ENCODE measurements at places on chromosomes 16 and 17.

DNA sequence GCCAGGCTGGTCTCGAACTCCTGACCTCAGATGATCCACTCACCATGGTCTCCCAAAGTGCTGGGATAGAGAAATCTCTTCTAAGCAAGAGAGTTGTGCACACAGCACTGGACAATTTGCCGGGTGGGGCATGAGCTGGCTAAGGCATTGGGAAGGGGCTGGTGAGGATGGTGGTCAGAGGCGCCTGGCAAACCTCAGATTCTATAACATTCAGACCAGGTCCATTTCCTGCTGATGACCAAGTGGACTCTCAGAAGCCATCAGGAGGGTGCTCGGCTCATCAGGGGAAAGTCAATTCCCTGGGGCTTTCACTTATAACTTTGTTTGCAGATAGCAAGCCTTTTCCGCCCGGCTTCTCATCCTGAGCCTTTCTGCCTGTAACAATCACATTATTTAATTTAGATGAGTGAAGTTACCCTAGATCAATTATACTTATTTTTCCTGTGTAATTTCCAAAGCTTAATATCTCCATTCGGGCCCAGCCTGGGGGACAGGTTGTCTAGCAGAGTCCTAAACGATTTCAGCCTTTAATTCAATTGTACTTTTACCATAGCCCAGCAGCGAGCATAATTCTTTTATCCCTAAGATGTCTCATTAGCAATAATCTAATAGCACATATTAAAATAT lies 15.0 kb upstream of the SLC6A2 start:
- no peak for DNase-seq

GRCh38 chr16:12750554-12750918 lies 53.2 kb downstream of the CPPED1 start:
- DNase-seq, result no peak

GRCh38 chr16:49635009-49635350 lies 220.9 kb downstream of the ZNF423 start:
- DNase-seq, result no peak

GRCh38 chr16:85710732-85711131 lies 22.0 kb upstream of the GINS2 start:
- no peak for DNase-seq

- peak; percentile 79 for DNase-seq
Observed at GRCh38 chr17:66906321-66907278, 57.9 kb upstream of the CACNG4 start.

GRCh38 chr17:40791787-40792436 lies 7.8 kb downstream of the KRT28 start:
- DNase-seq, result no peak

GRCh38 chr16:27127308-27127707 lies 60.6 kb downstream of the C16orf82 start:
- DNase-seq, result no peak

- DNase-seq, result no peak
Observed at GRCh38 chr17:27635275-27635823, 4.4 kb downstream of the LGALS9 start.

DNA sequence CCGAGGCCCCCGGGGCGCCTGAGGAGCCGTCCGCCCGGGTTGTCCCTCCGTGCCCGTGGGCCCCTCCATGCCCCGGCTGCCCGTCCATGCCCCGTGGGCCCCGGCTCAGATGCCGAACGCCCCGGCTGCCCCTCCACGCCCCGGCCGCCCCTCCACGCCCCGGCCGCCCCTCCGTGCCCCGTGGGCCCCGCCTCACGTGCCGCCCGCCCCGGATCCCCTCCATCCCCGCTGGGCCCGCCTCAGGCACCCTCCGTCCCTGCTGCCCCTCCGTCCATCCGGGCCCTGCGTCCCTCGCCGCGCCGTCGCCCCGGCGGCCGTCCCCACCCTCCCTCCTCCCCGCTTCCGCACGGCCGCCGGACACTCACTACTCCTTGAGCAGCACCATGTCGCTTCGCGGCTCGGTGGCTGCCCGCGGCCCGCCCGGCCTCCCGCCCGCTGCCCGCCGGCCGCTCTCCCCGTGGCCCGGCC lies 382 bp downstream of the PITPNA start:
- DNase-seq, result no peak

DNA sequence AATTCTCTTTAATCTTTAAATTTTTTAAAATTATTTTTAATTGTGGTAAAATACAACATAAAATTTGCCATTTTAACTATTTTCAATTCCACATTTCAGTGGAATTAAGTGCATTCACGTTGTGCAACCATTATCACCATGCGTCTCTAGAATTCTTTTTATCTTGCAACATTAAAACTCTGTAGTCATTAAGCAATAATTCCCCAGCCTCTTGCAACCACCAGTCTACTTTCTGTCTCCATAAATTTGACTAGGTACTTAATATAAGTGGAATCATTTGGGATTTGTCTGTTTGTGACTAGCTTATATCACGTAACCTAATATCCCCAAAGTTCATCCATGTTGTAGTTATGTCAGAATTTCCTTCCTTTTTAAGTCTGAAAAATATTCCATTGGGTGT lies 79.1 kb downstream of the TAOK1 start:
- DNase-seq, result no peak

DNA sequence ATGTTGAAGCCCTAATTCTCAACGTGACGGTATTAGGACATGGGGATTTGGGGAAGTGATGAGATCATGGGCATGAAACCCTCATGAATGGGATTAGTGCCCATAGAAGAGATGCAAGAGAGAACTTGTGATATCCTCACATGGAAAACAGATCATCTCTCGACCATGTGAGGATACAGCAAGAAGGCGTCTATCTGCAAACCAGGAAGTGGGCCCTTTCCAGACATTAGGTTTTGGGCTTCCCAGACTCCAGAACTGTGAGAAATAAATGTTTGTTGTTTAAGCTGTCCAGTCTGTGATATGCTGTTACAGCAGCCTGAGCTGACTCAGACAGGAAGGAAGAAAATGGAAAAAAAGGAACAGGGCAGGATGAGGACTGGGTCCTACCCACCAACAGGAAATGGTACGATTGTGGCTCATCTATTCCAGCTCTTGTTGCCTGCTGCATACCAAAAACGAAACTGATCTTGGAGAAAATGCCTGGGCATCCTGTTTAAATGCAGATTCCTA lies 21.9 kb upstream of the SSTR2 start:
- no peak for DNase-seq

Data from ureter (tissue), 1 donor.